ENCODE measurements at places on chromosomes 7 and 10. TPM values are rescaled to one million over a fixed set of nuclear protein-coding genes. Genes with fewer than 3 reads are reported as not detected.

MORN4 gene
- 2.3 TPM for total RNA-seq

FAM25G gene
- not detected for total RNA-seq

KIFBP gene
- total RNA-seq, result 28.9 TPM

TRIM50 gene
- total RNA-seq, result not detected

SFMBT2 gene
- 0.65 TPM for total RNA-seq

MXI1 gene
- total RNA-seq, result 4.5 TPM

BCCIP gene
- 69.5 TPM for total RNA-seq

OR6V1 gene
- total RNA-seq, result not detected

C10orf105 gene
- 0.15 TPM for total RNA-seq

APBB1IP gene
- total RNA-seq, result not detected

DOCK4 gene
- total RNA-seq, result 229 TPM

SH2B2 gene
- total RNA-seq, result 1.4 TPM

GHRHR gene
- not detected for total RNA-seq

PON3 gene
- total RNA-seq, result 0.32 TPM

MSS51 gene
- 0.65 TPM for total RNA-seq

TUBB8 gene
- total RNA-seq, result not detected

RET gene
- not detected for total RNA-seq

COL1A2 gene
- total RNA-seq, result 21.8 TPM
